Dorsolateral prefrontal cortex (tissue), 122 donors: ENCODE measurements at places on chromosomes 3 and 15.

- no peak for DNase-seq
These were observed 22.2 kb upstream of the CLDN18 start for GRCh38 chr3:137987723-137988122.

DNA sequence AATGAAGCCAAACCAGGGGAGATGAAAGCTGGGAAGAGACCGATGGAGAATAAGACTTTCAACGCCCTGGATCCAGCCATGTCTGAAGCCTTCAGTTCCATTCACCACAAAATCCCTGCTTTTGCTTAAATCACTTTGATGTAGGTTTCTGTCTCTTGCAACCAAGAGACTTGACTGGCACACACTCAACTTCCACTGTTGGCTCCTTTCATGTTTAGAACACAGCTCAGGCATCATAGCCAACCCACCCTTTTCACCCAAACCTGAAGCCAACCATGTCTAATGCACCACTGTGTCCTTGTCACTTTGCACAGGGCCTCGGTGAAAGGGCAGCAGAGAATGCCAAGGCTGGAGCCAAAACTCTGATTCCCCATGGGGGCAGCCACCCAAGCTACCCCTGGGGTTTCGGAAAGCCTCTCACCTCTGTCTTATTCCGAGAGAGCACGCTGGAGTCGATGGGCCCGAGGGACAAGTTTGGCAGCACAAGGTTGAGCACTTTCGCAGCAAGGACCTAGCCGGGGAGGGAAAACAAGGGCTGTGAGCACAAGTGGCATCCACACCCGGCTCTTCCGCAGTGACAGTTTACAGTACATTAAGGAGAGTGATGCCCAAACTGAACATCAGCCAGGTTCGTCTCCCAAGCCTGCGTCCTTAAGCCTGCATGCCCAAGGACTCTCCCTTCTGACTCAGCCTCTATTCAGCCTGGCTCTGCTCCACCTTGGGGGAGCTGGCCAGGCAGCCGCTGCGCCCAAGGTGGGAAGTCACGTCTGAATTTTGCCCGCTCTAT lies 37.6 kb downstream of the ABTB1 start:
- DNase-seq: no peak

DNA sequence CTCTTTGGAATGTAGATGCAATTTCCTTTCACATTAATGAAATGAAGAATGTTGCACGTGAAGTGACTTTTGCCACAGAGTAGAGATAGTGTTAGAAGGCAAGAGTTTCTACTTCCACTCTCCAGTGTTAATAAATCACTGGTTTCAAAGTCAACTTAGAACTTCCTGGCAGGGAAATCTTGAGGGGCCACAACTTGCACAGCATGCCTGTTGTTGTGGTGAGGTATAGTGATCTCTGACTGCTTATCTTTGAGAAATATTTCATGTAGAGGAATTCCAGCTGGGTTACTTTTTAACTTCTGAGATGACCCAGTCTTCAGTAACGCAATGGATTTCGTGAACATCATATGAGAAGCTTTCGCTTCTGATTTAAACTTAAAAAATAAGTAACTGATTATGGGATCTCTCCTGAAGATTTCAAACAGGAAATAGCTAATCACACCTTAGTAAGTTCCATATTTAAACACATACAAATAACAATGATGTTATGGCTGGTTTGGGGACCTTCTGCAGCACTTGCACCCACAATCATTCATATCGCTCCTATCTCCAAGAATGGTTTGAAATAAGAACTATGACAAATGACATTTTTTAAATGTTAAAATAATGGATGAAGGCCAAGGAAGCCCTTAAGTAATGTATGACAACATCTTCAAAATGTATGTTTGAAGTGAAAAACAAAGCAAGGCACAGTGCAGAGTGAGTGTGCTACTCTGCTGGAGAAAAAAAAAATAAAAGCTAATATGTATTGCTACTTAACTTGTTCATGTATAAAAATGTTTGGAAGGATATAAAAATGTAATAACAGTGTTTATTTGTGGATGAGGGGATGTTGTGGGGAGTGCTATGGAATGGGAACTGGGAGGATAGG lies 726.5 kb upstream of the NECTIN3 start:
- DNase-seq: no peak

DNA sequence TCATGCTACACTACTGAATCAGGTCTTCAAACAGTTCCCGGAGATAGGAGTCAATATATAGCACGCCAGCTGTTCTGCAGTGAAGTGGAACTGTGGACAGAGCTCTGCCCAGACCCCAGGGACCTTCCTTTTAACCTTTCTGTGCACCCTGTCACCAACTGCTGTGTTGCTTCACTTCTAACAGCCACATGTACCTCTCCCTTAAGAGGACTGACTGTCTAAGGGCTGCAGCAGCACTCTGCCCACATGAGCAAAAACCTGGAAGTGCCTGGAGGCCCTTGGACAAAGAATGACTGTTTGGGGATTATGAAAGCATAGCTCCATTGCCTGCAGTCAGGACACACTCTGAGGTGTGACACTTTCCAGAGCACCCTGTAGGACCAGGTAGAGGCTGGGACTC lies 88.3 kb upstream of the CTNNB1 start:
- no peak for DNase-seq

DNA sequence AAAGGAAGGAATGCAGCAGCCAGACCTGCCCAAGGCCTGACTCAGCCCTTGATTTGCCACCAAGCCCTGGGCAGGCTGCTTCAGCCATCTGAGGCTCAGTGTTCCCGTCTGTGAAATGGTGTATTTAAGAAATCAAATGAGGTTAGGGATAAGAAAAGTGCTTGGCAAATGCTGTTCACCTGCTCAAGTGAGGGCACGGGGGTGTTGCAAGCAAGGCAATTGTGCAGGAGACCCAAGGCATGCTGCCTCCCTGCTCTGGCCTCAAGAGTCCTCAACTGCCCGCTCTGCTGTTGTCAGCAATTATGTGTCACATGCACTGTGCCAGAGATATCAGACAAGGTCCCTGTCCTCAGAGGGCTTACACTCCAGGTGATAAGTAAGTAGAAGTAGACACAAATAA lies 101.8 kb downstream of the TPRA1 start:
- no peak for DNase-seq

DNA sequence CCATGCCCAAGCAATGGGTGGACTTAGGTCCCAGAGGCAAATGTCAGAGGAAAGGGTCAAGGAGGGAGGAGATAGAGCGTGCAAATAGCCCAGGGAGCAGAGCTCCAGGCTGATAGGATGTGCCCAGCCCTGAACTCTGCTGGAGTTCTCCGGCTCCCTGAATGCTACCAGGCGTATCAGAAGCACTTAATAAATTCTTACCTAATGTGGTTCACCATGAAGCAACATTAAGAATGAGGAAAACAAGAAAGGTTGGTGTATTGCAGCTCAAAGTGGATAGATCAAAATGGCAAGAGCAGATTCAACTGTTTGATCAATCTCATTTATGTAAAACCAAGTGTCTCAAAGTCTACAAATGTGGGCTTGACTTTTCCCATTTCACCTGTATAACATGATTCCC lies 38.3 kb downstream of the PXYLP1 start:
- no peak for DNase-seq

DNA sequence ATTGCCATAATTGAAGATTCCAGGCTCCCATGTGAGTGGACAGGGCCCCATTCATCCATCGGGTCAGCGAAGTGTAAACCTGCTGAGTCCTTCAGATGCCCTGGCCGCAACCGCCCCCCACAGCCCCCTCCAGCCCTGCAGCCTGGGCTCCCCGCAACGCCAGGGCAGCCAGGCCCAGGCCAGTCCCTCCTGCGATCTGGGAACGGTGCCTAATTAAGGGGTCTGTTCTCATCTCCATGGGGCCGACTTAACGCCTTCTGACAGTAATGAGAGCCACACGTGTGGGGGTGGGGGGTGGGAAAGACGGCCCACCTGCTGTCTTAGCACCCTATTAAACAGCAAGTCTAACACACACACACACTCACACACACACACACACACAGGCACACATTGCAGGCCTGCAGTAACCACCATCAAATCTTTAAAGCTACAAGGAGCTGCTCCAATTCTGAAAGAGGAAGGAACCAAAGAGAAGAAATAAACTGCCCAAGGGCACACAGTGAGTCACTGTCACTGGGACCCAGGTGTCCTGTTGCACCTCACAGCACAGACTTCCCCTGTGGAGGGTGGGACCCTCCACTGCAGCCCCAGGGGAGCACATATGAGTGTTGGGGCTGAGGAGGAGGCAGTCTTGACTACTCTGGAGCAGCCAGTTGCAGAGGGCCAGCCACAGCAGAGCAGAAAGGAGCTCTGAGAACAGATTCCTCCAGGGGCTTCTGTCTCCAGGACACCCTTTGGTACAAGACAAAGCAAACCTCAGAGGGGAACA lies 31.8 kb upstream of the HES1 start:
- DNase-seq: no peak

DNA sequence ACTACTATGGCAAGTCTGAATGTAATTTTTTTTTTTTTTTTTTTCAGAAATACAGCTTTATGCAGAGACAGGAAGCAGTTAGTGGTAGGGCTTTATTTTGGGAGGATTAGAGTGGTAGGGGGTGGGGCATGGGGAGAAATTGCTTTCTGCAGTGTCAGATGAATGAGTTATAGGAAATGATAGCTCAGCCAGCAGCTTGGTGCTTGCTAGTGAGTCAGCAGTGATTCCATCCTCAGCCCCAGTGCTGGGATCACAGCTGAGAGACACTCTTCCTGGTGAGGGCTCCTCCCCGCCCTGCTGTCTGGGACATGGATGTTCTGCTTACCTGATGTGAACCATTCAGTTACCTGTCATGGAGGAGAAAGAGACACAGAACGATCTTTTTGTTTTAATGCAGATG lies 39.6 kb downstream of the SEMA6D start:
- DNase-seq: no peak

DNA sequence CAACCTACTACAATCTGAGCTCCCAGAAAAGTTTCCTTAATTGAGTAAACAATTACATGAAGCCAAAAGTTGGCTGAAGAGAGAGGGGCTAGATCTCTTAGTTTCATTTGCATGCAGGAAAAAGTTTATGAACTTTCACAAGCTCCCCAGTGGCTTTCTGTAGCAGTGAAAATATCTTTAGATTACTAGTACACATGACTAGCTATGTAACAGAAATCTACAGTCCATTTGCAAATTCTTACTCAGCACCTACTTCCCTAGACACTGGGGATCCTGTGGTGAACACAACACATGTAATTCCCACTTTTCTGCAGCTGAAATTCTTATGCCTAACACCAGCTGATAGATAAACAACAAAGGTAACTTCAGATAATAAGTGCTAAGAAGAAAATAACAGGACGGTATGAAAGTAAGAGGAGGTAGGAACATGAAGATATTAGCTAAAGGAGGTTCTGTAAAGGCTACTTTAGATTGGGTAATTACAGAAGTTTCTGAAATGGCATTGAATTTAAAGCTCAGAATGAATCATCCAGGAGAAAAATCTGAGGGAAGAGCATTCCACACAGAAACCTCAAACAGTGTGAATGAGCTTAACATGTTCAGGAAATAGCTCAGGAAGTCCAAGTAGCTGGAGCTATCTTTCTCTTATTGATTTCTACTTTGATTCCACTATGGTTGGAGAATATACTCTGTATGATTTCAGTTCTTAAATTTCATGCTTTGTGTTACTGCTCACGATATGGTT lies 204.8 kb downstream of the MAGI1 start:
- DNase-seq: no peak

DNA sequence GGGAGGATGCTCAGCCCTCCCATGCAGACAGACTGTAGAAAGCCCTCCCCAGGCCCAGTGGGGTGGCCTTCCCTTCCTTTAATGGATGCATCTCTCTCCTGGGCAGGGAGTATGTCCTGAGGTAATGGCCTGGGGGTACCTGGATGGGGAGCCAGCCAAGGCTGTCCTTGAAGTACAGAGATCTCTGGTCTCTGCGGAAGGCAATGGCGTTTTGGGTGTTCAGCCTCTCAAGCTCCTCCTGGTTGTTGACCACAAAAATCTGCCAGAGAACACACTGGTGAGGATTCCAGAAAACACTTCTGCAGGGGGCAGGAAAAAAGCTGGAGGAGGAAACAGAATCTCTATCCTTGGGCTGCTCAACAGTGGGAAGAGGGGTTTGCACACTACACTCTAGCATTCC lies 28.9 kb downstream of the EAF1 start:
- no peak for DNase-seq

DNA sequence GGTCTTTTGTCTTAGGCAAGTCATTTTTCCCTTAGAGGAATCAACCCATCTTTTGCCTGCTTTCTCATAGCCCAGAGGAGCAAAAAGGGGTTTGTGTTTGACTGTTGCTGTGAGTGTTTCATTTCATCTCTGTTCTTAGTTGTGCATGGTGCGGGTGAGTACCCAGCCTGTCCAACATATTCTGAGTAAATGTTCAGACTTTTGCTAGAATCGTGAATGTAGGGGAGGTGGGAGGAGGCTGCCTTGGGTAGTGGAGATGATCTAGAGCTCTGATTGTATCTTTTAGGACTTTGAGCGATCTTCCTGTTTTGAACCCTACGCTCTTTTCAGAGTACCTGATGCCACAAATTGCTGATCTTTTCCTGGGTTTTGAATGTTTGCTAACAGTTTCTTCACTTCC lies 123.1 kb downstream of the ZNF609 start:
- no peak for DNase-seq

GRCh38 chr3:117286488-117286887 lies 576.9 kb downstream of the TUSC7 start:
- no peak for DNase-seq

GRCh38 chr3:396293-396692 lies 199.7 kb downstream of the CHL1 start:
- DNase-seq: no peak

GRCh38 chr3:141430316-141430715 lies 56.5 kb upstream of the RASA2 start:
- no peak for DNase-seq

GRCh38 chr15:39558421-39558820 lies 22.5 kb upstream of the THBS1 start:
- no peak for DNase-seq

DNA sequence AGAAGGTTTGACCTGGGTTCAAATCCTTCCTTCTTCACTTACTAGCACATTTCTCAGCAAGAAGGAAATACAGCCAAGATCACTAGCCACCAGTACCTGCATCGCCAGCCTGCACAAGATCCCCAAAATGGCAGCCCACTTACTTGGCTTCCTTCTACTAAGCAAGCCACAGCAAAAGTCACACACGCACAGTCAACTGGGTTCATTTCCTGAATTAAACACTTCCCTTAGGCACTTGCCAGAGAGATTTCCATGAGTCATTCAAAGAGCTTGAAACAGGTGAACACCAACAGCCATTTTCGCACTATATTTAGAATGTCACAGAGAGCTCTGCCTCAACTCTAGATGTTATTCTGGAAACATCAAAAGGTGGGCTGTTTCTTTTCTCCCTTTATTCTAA lies 42.6 kb downstream of the MGLL start:
- no peak for DNase-seq

DNA sequence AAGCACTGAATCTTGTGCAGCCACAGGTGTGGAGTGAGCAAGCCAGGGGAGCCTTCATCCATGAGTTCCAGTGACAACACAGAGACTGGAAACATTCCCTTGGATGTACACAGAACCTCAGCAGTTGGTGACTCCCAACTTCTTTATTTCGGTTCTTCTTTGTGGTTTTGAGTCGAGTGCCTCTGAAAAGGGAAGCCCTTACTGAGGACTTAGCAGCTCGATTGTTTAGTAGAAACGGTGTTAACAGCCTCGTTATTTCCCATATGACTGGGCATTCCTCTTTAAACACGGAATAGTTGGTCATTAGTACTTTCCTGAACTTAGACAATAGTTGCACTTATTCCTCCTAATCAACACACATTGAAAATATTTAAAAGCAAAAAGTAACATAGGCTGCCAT lies 7.7 kb downstream of the SLCO3A1 start:
- DNase-seq: no peak

GRCh38 chr3:70738291-70738681 lies 425.8 kb upstream of the MDFIC2 start:
- DNase-seq: no peak
